ENCODE measurements at places on chromosomes 12 and 14.

GRCh38 chr14:90871605-90872233 is 55.5 kb upstream of the TTC7B start:
- DNase-seq: no peak

GRCh38 chr14:75222208-75222701 is 45.8 kb upstream of the TMED10 start:
- no peak for DNase-seq

DNA sequence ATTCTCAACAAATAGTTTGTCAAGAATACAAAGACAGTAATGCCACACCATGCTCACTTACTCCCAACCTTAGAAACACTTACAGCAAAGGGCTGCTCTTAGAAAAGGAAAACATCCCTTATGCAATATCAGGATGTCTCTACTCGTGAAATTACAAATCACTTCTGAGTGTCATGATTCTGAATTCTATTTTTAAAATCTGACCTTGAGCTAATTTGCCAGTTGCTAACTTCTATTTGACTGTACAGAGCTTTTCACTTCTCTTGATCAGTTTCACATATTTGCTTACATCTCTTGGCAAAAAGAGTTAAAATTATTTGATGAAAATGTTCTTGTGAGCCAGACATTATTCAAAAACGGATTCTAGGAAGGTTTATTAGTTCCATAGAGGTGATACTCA is 136.7 kb upstream of the SLC35F4 start:
- no peak for DNase-seq

GRCh38 chr12:41053046-41053445 is 135.1 kb upstream of the PDZRN4 start:
- no peak for DNase-seq

DNA sequence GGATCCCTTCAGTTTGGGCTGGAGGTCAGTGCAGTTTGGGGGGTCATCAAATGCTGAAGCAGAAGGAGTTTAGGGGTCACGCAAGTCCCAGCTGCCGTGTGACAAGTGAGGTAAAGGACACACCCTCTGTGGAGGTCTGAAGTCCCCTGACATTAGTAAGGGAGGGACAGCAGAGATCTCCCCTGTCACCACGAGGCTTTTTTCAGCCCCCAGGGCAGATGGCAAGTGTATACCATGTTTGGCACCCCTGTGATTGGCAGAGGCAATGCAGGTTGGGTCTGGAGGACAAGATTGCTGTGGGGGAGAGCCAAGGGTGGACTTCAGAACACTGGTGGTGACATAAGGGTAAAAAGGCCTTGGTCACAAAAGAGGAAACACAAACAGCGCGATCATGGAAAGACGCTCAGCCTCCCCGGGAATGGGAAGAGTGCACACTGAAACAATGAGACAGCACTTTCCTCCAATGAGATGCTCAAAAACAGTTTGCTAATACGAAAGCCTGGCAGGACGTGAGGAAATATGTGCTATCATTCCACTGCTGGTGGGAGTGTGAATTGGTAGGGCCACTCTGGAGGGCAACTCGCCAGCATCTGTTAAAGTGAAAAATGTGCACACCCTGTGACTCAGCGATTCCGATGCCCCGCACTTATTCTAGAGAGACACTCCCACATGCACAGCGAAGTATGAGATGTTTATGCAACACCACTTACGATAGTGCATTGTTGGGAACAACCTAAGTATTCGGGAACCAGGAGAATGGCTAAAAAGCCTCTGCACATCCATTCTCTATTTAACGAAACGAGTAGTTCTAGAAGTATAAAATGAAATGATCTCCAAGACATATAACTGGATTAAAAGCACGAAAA is 14.4 kb upstream of the CD27 start:
- DNase-seq: peak; percentile 98
